ENCODE measurements at places on chromosomes 1 and 21.

DNA sequence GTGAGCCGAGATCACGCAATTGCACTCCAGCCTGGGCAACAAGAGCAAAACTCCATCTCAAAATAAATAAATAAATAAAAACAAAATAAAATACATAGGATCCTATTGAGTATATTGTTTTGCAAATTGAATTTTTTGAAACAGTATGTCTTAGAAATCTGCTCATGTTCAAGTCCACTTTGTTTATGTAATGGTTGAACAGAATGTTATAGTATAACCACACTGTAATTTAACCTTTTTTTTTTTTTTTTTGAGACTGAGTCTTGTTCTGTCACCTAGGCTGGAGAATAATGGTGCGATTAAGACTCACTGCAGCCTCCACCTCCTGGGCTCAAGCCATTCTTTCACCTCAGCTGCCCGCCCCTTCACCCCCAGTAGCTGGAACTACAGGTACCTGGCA lies 31.4 kb downstream of the PARK7 start:
- no peak for DNase-seq

GRCh38 chr21:18840239-18840638 lies 436.7 kb upstream of the TMPRSS15 start:
- no peak for DNase-seq

DNA sequence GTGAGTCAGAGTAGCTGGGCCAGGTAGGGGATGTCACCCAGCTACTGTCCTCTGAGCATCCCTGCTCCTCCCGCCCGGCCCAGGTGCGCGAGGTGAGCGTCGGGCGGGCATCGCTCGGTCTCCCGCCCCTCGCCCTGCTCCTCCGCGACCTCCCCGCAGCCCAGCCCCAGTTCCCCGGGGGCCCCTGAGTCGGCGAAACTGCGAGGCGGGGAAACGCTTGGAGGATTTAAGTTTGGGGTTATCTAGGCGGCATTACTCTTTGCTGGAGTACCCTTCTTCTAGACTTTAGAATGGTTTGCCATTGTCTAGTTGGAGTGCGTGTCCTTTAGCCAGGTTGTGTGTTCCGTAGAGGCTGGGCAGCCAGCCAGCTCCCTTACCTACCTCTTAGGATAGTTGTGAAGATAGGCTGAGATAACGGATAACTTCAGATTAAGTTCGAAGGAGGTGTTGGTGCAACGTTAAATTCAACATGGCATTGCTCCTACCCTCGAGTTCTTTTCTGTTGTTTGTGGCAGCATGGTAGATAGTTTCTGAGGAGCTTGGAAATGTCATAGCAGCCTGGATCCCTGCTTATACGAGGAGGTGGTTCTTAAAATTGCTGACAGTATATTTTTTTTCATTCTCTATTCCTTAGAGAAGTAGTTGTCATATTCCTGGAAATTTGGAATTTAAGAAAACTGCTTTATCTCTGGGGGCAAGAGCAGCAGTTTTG lies 697 bp downstream of the AGO3 start:
- DNase-seq = peak; percentile 16

DNA sequence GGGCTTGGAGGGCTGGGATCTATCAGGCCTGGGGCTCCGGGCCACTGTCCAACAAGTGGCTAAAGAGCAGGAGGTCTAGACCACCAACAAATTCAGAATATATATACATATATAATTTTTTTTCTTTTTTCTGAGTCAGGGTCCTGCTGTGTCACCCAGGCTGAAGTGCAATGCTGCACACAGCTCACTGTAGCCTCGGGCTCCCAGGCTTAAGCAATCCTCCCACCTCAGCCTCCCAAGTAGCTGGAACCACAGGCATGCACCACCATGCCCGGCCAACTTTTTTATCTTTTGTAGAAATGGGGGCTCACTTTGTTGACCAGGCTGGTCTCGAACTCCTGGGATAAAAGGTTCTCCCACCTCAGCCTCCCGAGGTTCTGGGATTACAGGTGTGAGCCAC lies 6.8 kb upstream of the LAPTM5 start:
- no peak for DNase-seq

DNA sequence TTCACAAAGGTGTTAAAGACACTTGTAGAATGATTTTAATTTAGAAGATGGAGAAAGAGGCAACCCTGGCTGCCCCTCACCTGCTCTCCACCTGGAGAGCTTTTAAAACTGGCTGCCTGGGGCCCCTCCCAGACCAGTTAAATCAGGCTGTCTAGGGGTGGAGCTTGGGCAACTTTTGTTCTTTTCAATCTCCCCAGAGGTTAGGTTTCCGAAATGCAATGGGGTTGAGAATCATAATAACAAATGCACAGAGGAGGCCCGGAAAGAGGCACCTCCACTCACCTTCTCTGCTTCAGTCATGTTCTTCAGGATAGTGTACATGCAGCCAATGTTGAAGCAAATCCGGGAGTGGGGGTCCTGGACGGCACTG lies 400 bp downstream of the NCF2 start:
- peak; percentile 48 for DNase-seq
